Natural killer cell treated with Interleukin-12 subunit alpha and Interleukin-12 subunit beta and Interleukin-15 and Interleukin-18, amount 100 ng/mL, for 72 hours (primary cell): ENCODE measurements at places on chromosomes 2 and 18. TPM values are rescaled to one million over a fixed set of nuclear protein-coding genes. Genes with fewer than 3 reads are reported as not detected.

AP1S3 gene
- 5.6 TPM for total RNA-seq

KLHL30 gene
- not detected for total RNA-seq

KANSL3 gene
- total RNA-seq: 62.3 TPM

OTX1 gene
- 0.75 TPM for total RNA-seq

ARHGAP28 gene
- not detected for total RNA-seq

ANKRD30B gene
- total RNA-seq: not detected

ANAPC1 gene
- 73.3 TPM for total RNA-seq

UPP2 gene
- not detected for total RNA-seq

CLEC4F gene
- total RNA-seq: 23.5 TPM

CELF4 gene
- not detected for total RNA-seq

SGO2 gene
- 18.2 TPM for total RNA-seq

SLC19A3 gene
- not detected for total RNA-seq

RAX gene
- total RNA-seq: not detected

ALS2 gene
- 19.9 TPM for total RNA-seq

LYPD6B gene
- total RNA-seq: not detected

SLC40A1 gene
- 0.10 TPM for total RNA-seq

ARL4C gene
- 99.5 TPM for total RNA-seq

SERPINB7 gene
- total RNA-seq: not detected

OXER1 gene
- total RNA-seq: not detected

RFX8 gene
- 2.1 TPM for total RNA-seq

DSC3 gene
- total RNA-seq: not detected

SERPINB12 gene
- total RNA-seq: not detected

CDH19 gene
- total RNA-seq: not detected

KRTCAP3 gene
- 6.1 TPM for total RNA-seq

FBXO15 gene
- total RNA-seq: 0.90 TPM

NOTO gene
- total RNA-seq: not detected

PID1 gene
- total RNA-seq: not detected

SF3B6 gene
- 83.1 TPM for total RNA-seq

CRYGD gene
- not detected for total RNA-seq
